ENCODE measurements at places on chromosomes 11 and 22. TPM values are rescaled to one million over a fixed set of nuclear protein-coding genes. Genes with fewer than 3 reads are reported as not detected.

- no peaks in the 10 kb centered on the region for H3K27me3 ChIP-seq
- no peak for DNase-seq
- peaks cover 16% of the 10 kb centered on the region for H3K36me3 ChIP-seq
- H3K4me1 ChIP-seq: peaks cover 4% of the 10 kb centered on the region
- no peak overlapping the region for H3K27ac ChIP-seq
- H3K4me3 ChIP-seq: no peak overlapping the region
Measured at GRCh38 chr22:36379593-36380361, 8.0 kb downstream of the MYH9 start.

DNA sequence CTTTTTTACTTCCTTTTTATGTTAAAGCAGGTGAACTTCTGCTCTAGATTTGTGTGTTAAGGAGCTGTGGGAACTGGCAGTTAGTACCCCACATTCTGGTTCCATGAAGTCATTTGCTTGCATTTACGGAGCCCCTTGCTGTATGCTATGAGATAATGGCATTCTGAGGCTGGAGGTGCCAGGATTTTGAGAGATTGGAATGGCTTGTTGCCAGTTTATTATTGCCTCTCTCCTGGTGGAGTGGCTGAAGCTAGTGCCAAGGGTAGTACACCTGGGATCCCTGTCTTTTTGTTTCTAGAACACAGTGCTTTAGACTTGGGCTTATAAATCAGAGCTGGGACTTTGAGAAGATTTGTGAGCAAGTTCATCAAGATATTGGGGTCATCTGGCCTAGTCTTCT is 73.8 kb downstream of the STIM1 start:
- H3K36me3 ChIP-seq: no peaks in the 10 kb centered on the region
- H3K27ac ChIP-seq: no peak overlapping the region
- no peak overlapping the region for H3K4me3 ChIP-seq
- H3K4me1 ChIP-seq: no peaks in the 10 kb centered on the region
- no peaks in the 10 kb centered on the region for H3K27me3 ChIP-seq

The PTPMT1 gene
- total RNA-seq: 53.3 TPM

DNA sequence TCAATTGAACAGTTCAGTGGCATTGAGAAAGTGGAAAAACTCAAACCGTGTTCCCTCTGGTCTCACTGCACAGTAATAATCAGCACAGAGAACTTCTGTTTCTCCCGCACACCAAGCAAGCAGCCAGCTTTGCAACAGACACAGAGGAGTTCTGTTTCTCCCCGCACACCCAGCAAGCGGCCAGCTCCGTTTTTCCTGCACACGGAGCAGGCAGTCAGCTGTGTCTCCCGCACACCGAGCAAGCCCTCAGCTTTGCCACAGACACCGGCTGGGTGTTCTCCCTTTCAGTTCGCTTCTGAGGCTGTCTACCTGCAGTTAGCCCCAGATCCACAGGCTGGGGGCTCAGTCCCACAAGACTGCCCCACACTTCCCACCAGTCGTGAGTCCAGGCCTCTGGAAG is 9.9 kb upstream of the TALDO1 start:
- DNase-seq: no peak
- no peaks in the 10 kb centered on the region for H3K4me1 ChIP-seq
- no peak overlapping the region for H3K27ac ChIP-seq
- H3K27me3 ChIP-seq: peaks cover 8% of the 10 kb centered on the region

GRCh38 chr22:44179196-44179988 is 1.3 kb upstream of the PARVG start:
- DNase-seq: no peak
- H3K27me3 ChIP-seq: 0 out of 2 replicates have a peak, but pooled peaks cover 5% of the 10 kb centered on the region
- H3K4me3 ChIP-seq: no peak overlapping the region
- no peaks in the 10 kb centered on the region for H3K4me1 ChIP-seq
- H3K27ac ChIP-seq: no peak overlapping the region
- H3K36me3 ChIP-seq: no peaks in the 10 kb centered on the region

GRCh38 chr11:9120664-9121468 is 29.5 kb upstream of the SCUBE2 start:
- H3K36me3 ChIP-seq: no peaks in the 10 kb centered on the region
- peak overlapping the region; percentile 34 for H3K4me3 ChIP-seq
- peak overlapping the region; percentile 79 for H3K27ac ChIP-seq
- peaks cover 10% of the 10 kb centered on the region for H3K4me1 ChIP-seq
- no peaks in the 10 kb centered on the region for H3K27me3 ChIP-seq

The CAPN5 gene
- total RNA-seq: 4.5 TPM

- no peak within 1 kb of the TSS for H3K27ac ChIP-seq
- peak; percentile 39 for DNase-seq
- H3K36me3 ChIP-seq: no peaks in the 10 kb centered on the region
Measured at GRCh38 chr11:86800076-86800959, at the start of gene PRSS23. Gene PRSS23 (plus strand): TSS chr11:86800542. CDS start chr11:86807644, 7,102 bp downstream.

The CD3D gene
- not detected for total RNA-seq

DNA sequence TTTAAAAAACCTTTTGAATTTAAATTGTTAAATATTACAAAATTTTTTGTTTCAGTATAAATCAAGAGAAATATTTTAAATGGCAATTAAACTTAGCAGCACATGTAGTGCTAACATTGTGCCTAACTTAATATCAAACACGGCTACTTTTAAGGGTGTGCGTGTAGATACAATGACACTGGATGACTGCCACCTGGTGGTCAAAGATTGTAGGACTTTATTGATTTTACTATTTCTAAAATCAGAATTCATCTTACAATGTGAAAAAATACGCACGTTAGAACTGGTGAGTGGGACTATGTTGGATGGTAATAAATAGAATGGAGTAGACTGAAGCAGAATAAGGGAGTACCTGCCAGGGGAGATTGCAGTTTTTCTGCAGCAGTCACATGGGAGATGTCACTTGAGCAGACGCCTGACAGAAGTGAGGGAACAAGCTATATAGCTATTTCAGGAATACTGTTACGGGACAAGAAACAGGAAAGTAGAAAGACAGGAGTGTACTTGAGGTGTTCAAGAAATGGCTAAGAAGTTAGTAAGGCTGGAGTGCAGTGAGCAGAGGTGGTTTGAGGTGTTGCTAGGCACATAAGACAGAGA is 52.9 kb downstream of the UVRAG start:
- peak; percentile 12 for DNase-seq
- H3K36me3 ChIP-seq: no peaks in the 10 kb centered on the region
- H3K4me3 ChIP-seq: no peak overlapping the region
- H3K27ac ChIP-seq: no peak overlapping the region

DNA sequence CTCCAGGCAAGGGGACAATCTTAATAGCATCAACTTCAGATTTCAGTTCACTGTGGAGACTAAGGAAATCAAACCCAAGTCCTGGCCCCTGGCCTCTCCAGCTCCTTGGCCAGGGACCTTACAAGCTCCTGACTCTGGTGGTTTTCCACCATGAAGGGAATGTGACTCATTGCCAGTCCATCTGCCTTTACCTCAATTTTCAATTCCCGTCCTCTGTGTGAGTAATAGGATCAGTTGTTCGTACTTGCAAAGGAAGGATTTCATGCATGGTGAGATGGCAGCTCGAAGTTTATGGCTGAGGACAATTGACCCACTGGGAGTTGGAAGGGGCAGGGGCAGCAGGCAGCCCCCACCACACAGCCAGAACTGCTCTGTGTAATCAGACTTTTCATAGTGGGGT is 42.5 kb downstream of the INSC start:
- no peak for DNase-seq
- H3K27ac ChIP-seq: no peak overlapping the region
- 0 out of 2 replicates have a peak, but pooled peaks cover 3% of the 10 kb centered on the region for H3K27me3 ChIP-seq
- H3K36me3 ChIP-seq: no peaks in the 10 kb centered on the region
- no peak overlapping the region for H3K4me3 ChIP-seq

GRCh38 chr11:46604796-46605195 is 11.0 kb upstream of the AMBRA1 start:
- H3K36me3 ChIP-seq: no peaks in the 10 kb centered on the region
- no peak overlapping the region for H3K27ac ChIP-seq
- no peak overlapping the region for H3K4me3 ChIP-seq
- DNase-seq: no peak

GRCh38 chr11:40215556-40215955 is 1243.9 kb downstream of the LRRC4C start:
- no peaks in the 10 kb centered on the region for H3K4me1 ChIP-seq
- no peak for DNase-seq
- H3K36me3 ChIP-seq: no peaks in the 10 kb centered on the region
- H3K27ac ChIP-seq: no peak overlapping the region
- no peak overlapping the region for H3K4me3 ChIP-seq

GRCh38 chr11:72238040-72238450 is 5.9 kb downstream of the PHOX2A start:
- H3K27ac ChIP-seq: no peak overlapping the region
- H3K36me3 ChIP-seq: peaks cover 53% of the 10 kb centered on the region
- H3K27me3 ChIP-seq: no peaks in the 10 kb centered on the region
- no peaks in the 10 kb centered on the region for H3K4me1 ChIP-seq
- DNase-seq: no peak

- DNase-seq: no peak
- no peaks in the 10 kb centered on the region for H3K36me3 ChIP-seq
Measured at GRCh38 chr11:88454881-88455280, 117.3 kb upstream of the CTSC start.

DNA sequence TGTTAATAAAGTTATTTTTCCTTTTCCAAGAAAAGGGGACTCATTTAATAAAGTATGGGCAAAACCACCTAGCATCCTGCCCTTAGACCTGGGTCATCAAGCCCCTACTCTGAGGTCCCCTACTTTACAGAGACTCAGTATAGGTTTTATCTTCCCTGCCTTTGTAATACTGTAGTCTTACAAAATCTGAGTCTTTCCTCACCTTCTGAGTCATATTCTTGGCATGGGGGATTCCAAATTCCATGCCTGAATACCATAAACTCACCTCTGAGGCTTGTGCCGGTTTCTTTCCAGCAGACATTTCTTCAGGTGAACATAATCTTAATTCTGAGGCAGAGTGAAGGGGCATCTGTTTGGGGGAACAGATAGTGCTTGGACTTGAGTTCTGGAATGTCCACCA is 282.5 kb downstream of the KCNA4 start:
- no peak overlapping the region for H3K27ac ChIP-seq
- no peaks in the 10 kb centered on the region for H3K36me3 ChIP-seq
- no peak for DNase-seq
- H3K27me3 ChIP-seq: no peaks in the 10 kb centered on the region
- H3K4me3 ChIP-seq: no peak overlapping the region

All from SJCRH30 (cell line).